Activated CD4-positive, alpha-beta T cell treated with anti-CD3 and anti-CD28 coated beads, Interleukin-2, amount 50 U/mL, for 4 hours (primary cell): ENCODE measurements at places on chromosomes 2 and 18.
A peak's percentile ranks its signal among the peaks of the same experiment; 100 is the strongest.

- peak; percentile 21 for DNase-seq
Observed at GRCh38 chr2:101883860-101884259, 107.9 kb upstream of the IL1R2 start.

GRCh38 chr2:60486067-60486466, 67.4 kb downstream of the BCL11A start:
- DNase-seq: no peak

DNA sequence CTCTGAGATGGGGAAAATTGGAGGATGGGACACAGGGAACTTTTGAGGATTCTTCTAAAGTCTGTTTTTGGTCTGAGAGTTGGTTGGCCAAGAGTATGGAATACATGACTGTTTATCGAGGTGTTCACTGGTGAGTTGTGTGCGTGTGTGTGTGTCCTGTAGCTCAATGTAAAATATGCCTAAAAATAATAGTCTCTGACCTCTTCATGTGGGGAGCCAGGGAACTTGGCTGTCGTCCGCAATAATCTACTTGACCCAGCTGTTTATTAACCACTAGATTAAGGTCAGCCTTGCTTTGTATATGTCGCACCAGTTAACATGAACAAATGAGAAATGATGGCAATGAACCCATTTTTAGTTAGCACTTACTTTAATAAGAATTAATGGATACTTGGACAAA, 177.5 kb upstream of the TPO start:
- DNase-seq: no peak

- DNase-seq: peak; percentile 32
Observed at GRCh38 chr2:235779444-235779896, 285.6 kb downstream of the AGAP1 start.

DNA sequence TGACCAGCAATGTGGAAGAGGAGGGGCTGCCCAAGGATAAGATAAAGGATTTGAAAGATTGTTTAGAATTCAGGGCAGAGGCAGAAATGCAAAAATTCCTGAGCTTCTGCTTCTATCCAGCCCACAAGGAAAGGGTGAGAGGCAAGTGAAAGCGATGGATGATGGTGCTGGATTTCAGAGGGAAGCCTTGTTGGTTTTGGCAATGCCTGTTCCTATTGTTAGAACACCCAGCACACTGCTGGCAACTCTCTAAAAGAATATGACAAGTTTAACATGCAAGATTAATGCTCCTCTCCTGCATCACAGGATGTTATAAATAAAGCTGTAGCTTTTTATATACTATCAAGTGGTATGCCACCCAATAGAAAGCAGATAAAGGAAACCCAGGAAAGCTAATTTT, 92.6 kb downstream of the ZNF385B start:
- DNase-seq: no peak

- DNase-seq: no peak
Observed at GRCh38 chr2:124970030-124970429, 944.9 kb downstream of the CNTNAP5 start.

- DNase-seq: no peak
Observed at GRCh38 chr2:16561676-16562075, 104.0 kb downstream of the CYRIA start.

- no peak for DNase-seq
Observed at GRCh38 chr2:139814458-139814857, 1034.3 kb upstream of the NXPH2 start.

GRCh38 chr18:35203067-35203466, 37.8 kb upstream of the ZNF397 start:
- DNase-seq: no peak

DNA sequence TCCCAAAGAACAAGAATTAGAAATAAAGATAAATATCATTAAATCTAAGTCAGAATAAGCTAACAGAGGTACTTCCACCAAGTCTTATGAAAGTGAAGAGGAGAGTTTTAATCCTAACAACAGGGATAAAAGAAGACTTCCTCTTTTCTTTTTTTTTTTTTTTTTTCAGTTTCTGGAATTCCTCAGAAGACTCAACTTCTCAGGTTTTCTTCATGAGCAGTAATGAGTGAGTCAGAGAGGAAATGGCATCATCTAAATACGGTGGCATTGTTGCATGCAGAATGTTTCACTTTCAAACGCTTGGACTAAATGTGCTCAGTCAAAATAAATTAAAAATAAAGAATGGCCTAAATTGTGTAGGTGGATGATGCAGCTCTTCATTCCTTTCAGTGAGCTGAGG, 45.6 kb upstream of the ARHGAP15 start:
- no peak for DNase-seq

- no peak for DNase-seq
Observed at GRCh38 chr2:190701586-190701985, 52.7 kb downstream of the NAB1 start.

DNA sequence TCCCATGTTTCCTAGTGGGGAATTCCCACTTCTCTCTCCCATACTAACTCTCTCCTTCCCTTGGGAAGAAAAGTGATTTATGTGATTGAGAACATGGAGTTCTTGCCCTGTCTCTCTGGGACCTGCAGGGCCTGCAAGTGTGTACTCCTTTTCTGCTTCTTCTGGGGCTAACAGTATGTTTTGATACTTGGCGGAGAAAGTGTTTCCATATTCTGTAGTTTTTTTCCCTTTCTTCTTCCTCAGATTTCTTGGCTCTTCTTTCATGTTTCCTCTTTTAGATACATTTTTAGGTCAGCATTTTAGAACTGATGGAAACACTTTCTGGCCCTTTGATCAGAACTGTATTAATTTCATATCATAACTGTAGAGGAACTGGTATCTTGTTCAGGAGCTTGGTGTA, 352.2 kb downstream of the DLGAP1 start:
- DNase-seq: no peak

GRCh38 chr2:237612527-237613357, 14.6 kb upstream of the LRRFIP1 start:
- no peak for DNase-seq
